ENCODE measurements at places on chromosomes 4 and X.

GRCh38 chr4:14908635-14909034 lies 93.6 kb upstream of the CPEB2 start:
- no peak for DNase-seq

DNA sequence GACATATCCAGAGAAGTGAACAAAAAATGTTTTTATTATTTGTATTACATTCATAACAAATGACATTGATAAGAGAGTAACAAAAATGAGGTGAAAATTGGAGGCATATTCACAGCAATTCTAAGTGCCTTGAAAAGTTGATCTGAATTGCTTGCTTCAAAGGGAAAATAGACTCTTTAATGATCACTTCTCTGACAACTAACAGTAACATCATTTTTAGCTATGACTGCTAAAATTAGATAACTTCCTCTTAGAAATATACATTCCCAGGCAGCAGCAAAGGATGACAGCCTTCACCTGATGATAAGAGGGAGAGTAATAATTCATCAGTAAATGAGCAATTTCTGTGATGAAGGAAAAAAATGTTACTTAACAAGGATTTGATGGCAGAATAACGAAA lies 472.5 kb downstream of the PCDH10 start:
- DNase-seq, result no peak

- DNase-seq, result no peak
Observed at GRCh38 chr4:103429283-103429682, 231.1 kb upstream of the CENPE start.

- DNase-seq, result no peak
Observed at GRCh38 chr4:2116687-2117400, 57.7 kb downstream of the NAT8L start.

GRCh38 chr4:34422472-34423175 lies 1821.7 kb downstream of the ARAP2 start:
- no peak for DNase-seq

- no peak for DNase-seq
Observed at GRCh38 chr4:22434895-22435294, 81.0 kb downstream of the ADGRA3 start.

- DNase-seq, result no peak
Observed at GRCh38 chr4:70359115-70359661, 1.4 kb upstream of the SMR3A start.

- DNase-seq, result no peak
Observed at GRCh38 chrX:108309144-108309543, 129.1 kb downstream of the COL4A6 start.

DNA sequence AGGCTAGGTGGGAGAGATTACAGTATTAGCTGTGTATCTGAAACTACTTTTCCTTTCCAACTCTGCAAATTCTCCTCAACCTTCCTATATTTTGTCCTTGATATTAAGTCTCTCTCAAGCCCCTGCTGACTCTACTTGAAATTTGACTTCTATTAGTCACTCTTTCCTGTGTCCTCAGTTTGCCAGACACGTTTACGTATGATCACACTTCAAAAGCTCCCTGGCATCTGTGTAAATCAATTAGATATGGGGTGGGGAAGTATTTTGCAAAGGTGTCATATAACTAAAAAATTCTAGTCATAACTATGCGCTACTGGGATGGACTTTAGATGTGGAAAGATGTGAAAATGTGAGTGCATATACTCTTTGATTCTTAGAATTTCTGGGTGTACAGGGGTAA lies 67.4 kb upstream of the ARHGAP24 start:
- no peak for DNase-seq

GRCh38 chrX:119089619-119090018 lies 16.8 kb downstream of the CT47C1 start:
- no peak for DNase-seq

- no peak for DNase-seq
Observed at GRCh38 chrX:123036401-123036800, 147.7 kb upstream of the GRIA3 start.

GRCh38 chrX:7889680-7890079 lies 37.5 kb downstream of the PNPLA4 start:
- DNase-seq, result no peak

- DNase-seq, result no peak
Observed at GRCh38 chr4:26992657-26993361, 132.2 kb downstream of the STIM2 start.

GRCh38 chr4:153065276-153065675 lies 129.2 kb downstream of the FHDC1 start:
- no peak for DNase-seq

DNA sequence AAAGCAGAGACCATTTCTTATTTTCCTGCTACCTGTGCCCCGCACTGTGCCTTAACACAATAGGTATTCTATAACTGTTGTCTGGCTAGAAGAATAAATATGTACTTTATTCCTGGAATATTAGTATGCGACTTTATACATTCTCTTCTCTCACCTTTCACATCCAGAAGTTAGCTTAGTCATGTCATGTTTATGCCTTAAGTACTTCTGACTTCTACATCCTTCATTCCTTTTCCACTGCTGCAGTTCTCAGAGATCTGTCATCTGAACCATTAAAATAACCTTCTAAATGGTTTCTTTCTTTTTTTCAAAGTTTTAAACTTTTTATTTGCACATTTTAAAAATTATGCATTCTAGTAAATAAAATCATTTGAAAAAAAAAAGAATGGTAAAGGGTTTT lies 34.4 kb downstream of the KIF4A start:
- DNase-seq, result no peak

DNA sequence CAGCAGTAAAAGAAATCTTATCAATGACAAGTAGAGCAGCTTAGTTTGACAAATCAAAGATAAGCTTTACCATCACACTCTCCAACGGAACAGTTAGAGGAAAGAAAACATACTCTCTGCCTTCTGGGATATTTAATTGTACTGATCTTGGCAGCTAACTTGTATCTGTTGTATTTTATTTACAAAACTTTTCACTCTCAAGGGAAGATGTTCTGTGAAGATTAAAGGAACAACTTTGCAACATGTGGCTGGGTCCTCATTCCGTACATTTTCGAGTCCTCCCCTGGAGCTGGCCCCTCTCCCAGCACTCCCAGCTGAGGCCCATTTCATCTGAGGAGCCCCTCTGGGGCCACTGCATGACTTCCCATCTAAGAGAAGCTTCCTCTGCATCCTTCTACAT lies 74.4 kb downstream of the RPS3A start:
- no peak for DNase-seq

DNA sequence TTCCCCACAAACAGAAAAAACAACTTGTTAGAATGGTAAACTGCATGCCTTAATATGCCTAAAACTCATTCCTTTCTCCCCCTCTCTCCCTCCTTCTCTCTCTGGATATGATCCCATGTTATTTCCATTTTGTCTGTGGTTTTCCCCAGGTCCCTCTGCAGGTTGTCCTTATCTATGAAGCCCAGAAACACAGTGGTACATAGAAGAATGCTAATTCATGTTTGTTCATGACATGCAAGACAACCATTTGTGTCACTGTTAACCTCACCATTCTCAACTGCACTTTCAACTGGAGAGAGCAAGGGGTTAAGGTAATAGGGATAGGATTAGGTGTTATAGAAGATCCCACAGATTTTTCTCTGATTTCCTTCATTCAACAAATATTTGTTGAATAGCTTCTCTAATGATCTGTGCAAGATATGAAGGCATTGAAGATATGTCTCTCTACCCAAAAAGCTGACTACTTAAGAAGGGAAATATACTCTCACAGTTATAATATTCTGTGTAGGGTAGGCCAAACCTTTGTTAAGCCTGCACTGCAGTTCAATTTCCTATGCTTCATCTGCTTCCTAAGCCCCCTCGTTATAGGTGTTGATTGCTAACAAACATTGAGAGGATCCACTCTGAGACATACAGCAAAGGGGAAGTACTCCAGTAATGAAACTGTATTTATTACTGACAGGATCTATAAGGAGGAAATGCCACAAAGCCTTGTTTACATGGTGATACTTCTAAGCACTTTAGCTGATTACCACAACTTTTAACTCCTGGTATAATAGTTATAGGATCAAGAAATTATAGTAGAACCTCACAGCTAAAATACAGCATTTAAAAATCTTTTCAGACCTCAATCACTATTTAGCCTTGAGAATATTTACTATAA lies 96.1 kb downstream of the FRYL start:
- DNase-seq, result no peak

DNA sequence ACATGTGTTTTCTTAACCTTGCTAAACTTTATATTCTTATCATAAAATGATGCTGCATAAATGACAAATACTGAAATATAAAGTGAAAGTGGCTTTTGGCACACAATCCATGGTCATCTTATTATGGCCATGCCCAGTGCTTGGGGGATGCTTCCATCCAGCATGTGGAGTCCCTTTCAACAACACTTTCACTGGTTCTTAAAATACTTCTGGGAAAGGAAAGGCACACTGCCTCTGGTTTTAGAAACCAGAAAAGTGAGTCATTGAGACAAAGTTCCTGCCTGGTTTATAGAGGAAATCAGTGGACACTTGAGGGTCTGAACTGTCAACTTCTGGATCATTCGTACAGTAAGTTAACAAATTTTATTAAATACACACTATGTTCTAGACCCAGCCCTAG lies 248.0 kb upstream of the ADAMTS3 start:
- no peak for DNase-seq

- DNase-seq, result no peak
Observed at GRCh38 chr4:109040441-109040840, 262.0 kb downstream of the COL25A1 start.

DNA sequence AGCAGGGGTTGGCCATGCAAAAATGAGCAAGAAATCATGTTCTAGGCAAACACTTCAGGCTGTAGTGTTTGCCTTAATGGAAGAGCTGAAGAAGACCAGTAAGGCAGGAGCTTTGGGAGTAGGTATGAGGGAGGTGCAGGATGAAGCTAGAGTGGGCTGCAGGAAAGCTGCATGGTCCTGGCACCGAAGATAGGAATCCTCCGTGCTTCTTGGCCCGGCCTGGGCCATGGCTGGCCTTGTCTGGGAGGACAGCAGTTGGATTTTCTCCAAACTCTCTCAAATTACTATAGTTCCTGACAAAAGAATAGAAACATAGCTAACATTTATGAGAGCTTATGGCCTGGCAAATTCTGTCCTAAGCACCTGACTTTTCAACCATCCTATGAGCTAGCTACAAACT lies 116.5 kb downstream of the UCHL1 start:
- no peak for DNase-seq

GRCh38 chr4:98661371-98662054 lies 3.1 kb upstream of the TSPAN5 start:
- DNase-seq, result no peak

DNA sequence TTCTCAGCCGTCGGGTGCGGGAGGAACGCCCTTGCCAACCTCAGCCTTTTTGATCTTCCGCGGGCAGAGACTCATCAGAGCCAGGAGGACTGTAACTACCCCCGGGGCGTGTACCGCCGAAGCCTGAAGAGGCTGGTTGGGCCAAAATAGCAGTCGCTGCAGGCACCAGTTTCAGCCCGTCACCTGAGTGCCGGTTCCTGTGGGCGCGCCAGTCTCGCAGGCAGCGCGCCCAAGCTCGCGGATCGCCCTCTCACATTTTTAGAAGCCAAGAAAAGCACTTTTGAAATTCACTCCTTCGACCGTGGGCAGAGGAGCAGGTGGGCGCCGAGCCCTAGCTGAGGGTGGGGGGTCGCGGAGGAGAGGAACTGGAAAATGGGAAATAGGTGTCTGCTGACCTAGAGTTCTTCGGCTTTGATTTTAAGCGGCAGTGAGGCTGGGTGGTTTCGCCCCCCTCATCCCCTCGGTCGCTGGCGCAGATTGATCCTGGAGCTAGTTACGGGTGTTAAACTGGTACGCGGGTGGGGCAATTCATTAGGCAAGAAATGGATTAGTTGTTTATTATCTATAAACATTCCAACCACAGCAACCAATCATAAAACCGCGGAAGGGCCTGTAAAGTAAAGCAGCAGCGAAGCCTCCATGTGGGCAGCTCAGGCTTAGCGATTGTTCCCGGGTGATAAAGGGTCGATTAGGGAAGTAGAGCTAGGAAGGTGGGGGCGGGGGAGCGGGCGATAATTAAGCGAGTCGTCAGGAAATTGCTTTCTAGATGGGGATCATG lies 69.2 kb downstream of the FBXO8 start:
- no peak for DNase-seq

- DNase-seq, result no peak
Observed at GRCh38 chrX:123311486-123311885, 127.4 kb downstream of the GRIA3 start.

Measured in mesothelial cell of epicardium (in vitro differentiated cells).